ENCODE measurements at places on chromosomes 1 and 21.

- no peak for DNase-seq
Measured at GRCh38 chr1:232293361-232293760, 336.6 kb downstream of the SIPA1L2 start.

- no peak for DNase-seq
Measured at GRCh38 chr1:201773764-201774163, 55.2 kb upstream of the IPO9 start.

- DNase-seq = no peak
Measured at GRCh38 chr1:21164266-21164665, 12.4 kb downstream of the EIF4G3 start.

DNA sequence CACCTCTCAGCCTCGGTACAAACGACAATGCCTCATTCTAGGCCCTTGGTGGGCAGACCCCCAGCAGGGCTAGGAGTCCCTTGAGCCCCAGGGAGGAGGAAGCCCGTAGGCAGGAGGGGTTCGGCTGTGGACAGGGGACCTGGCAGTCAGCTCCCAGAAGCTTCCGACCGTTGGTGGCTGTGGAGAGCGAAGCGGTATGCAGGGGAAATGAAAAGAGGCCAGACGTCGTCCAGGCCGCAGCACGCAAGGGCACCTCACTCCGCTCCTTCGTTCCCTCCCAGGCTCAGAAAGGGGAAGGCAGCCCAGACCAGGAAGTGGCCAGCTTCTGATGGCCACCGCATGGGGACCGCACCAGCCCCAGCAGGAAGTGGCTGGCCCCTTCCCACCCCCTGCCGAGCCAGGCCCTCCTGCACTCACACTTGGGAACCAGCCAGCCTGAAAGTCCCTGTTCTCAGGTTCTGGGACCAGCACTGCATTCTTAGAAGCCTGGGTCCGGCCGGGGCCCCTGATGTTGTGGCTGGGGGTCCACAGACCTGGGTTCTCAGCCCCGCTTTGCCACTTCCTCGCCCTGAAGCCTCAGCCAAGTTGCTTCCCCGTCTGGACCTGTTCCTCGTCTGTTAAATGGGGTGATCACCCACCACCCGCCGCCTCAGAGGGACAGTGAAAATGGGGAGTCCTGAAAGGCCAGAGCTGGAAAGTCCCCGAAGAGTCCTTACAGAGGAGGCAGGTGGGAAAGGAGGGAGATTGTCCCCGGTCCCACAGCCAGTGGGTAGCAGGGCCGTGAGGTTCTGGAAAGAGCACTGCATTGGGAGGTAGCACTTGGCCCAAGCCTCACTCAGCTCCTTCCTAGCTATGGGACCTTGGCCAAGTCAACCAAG lies 104.0 kb upstream of the RUNX3 start:
- no peak for DNase-seq

- no peak for DNase-seq
Measured at GRCh38 chr1:234683861-234684632, 74.1 kb upstream of the IRF2BP2 start.

DNA sequence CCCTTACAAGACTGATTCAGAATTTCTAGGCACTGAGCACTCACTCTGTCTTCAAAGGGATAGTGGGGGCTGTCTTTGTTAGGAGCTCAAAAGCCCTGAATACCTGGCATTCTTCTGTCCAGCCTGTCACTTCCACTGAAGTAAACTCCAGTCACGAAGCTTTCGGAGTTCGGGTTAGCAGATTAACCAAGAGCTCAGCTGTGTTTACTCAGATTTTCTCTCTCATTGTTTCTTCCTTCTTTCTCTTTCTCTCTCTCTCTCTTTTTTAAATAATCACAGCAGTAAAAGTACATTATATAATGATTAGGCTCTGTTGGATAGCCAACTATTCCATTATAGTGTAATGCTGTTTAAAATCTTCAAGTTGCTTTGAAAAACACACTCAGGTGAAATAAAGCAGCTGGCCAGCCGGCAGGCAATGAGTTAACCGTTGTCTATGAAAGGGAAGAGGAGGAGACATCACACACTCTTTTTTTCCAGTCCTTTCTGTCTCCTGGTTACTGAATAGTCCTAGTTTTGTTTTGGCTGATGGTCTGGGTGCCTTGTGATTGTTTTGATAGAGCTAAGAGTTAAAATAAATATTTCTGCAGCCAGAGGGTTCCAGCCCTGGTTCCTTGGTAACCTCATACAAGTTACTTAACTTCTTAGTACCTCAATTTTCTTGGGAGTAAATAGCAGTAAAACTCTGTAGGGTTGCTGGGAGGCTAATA lies 89.8 kb downstream of the ADSS2 start:
- no peak for DNase-seq

DNA sequence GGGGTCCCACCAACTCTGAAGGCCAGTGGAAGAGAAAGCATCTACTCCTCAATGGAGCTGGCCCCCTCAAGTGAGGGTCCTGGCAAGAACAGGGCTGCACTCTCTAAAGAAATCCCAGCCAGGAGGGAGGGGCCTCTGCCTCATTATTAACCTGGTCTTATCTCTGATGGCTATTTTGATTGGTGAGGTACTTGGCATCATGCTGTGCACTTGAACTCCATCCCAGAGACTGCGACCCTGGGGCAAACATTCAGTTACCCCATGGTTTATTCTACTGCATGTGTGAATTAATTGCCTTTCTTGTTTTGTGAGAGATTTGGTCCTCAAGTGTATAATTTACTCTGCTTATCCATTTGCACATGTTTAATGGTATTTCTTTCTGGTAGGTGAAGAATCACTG lies 55.0 kb upstream of the ETV3 start:
- DNase-seq = no peak

GRCh38 chr1:168991667-168992475 lies 114.6 kb upstream of the ATP1B1 start:
- no peak for DNase-seq

DNA sequence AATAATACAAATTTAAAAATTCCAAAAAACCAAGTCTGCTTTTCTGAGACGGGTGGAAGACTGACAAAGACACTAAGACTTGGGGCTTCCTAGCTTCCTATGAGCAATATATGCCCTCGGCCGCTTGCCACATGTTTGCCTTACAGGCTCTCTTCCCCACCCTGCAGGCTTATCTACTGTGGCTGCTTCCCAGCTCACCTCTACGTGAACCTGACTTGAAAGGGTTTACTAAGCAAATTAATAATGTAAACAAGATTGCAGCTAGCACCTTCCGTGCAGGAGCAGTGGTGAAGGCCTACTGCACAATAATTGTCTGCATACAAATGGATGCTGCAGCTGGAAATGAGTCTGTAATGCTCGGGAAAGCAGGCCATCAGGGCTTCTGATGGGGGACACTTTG lies 152.9 kb upstream of the DAB1 start:
- no peak for DNase-seq

- DNase-seq = no peak
Measured at GRCh38 chr1:201285846-201286245, 2.5 kb downstream of the PKP1 start.

DNA sequence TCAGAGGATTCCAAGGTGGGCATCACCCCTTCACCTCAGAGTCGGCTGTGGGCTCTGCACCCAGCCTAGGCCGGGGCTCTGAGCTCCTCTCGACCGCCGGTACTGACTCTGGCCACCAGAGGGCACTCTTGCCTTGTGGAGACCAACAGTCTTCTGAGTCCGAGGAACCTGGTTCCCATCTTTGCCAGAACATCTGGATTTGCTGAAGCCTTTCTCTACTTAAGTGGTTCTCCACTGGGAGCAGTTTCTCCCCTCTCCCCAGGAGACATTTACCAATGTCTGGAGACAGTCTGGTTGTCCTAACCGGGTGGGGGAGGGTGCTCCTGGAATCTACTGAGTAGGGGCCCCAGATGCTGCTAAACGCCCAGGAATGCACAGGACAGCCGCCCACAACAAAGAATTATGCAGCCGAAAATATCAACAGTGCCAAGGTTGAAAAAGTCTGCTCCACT lies 9.4 kb downstream of the ETV3L start:
- DNase-seq = peak; percentile 78

DNA sequence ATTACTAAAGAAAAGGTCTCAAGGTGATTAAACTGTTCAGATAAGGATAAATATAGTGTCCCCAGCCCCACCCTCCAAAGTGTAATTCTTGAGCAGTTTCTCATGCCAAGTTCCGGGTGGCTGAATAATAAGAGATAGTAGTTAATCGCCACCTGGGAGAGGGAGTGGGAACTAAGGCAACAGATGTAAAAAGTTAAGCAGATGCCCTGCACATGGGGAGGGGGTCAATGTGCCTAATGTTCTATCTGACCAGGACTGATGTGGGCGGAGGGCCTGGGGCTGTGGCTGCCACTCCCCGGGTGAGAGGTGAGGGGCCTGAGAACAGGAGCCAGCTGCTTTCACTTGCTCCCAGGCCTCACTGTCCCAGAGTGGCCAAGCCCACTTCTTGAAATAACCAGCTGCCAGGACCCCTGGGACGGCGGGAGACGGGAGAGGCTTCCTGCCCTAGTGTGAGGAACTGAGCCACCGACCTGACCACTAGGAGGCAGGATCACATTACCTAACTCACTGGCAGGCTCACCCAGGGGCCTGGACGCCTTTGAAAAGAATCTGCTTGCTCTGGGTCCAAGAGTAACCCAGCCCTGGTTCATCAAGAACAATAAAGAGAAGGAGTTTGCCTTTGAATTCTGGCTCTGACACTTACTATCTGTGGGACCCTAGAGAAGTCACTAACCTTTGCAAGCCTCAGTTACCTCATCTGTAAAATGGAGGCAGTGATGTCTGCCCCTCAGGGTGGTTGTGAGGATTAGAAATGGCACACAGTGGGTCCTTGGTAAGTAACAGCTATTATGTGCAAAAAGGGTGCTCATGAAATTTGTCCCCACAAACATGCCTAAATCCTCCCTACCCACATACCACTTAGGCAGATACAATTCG lies 179.2 kb downstream of the ATG4C start:
- no peak for DNase-seq

- DNase-seq = no peak
Measured at GRCh38 chr21:16186742-16187141, 457.0 kb downstream of the USP25 start.

DNA sequence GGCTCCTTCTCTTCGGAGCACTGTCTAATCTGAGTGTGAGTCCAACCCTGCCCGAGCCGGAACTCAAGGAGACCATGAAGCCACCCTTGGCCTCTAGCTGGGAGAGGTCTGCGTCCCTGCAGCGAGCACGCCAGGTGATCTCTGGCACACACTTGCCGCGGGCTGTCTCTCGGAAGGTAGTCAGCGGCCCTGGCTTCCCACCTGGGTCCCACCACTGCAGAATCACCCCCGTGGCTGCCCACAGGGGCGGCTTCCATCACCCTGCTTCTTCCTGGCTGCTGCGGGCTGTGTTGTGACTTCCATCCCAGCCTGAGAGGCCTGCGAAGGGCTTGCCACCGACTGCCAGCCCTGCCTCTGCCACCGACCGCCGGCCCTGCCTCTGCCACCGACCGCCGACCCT lies 17.0 kb downstream of the FAAP20 start:
- DNase-seq = no peak

DNA sequence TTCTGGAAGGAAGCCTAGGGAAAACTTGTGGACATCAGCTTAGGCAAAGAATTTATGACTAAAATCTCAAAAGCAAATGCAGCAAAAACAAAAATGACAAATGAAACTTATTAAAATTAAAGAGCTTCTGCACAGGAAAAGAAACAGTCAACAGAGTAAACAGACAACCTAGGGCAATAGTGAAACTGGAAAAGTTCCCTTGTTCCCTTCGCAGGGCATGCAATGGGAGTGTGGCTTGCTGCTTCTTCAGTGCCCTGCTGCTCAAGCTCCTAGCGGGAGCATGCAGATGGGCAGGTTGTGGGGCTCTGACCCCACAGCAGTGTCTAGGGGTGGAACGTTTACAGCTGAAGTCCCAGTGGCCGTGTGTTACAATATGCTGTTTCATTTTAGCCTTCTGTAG lies 1797.4 kb downstream of the NCAM2 start:
- no peak for DNase-seq

GRCh38 chr1:223730479-223731132 lies 18.3 kb downstream of the CAPN2 start:
- DNase-seq = no peak

DNA sequence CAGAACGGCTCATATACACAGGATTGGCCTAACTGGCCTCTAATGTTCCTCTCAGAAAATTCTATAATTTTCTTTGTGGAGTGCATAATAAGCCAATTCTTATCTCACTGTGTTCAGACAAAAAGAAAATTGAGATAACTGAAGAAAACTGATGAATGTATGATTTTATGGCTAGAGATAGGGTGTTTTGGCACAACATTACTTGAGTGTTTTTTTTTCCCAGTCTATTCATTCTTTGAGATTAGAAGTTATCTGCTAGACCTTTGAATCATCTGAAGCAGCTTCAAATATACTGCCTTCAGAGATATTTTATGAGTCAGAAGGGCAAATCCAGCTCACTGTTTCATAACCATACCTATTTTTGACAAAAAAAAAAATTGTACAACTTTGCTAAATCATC lies 85.6 kb downstream of the VAV3 start:
- DNase-seq = no peak

- DNase-seq = no peak
Measured at GRCh38 chr1:154902938-154903566, 33.0 kb upstream of the KCNN3 start.

DNA sequence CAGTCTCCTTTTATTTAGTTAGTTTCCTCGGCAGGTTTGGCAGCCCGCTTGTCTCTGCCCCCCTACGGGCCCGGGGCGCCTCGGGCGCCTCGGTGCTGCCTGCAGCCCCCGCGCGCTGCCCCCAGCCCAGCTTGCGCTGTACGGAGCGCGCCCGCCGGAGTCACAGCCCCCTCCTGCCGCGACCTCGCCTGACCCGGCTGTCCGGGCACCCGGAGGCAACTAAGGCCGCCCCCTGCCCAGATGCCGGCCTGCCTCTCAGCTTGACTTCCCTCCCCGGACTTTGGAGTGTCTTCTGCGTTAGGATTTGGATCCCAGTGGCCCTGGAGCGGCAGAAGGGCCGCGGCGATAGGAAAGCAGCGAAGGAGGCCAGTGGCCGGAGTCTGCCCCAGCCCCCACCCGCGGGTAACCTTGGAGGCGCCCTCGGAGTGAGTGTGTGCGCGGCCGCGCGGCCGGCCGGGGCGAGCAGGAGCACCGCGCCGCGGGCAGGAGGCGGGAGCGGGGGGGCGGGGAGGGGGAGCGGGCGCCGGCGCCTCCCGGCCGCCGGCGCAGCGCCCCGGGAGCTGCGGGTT lies 7.6 kb downstream of the CDKN2C start:
- no peak for DNase-seq

DNA sequence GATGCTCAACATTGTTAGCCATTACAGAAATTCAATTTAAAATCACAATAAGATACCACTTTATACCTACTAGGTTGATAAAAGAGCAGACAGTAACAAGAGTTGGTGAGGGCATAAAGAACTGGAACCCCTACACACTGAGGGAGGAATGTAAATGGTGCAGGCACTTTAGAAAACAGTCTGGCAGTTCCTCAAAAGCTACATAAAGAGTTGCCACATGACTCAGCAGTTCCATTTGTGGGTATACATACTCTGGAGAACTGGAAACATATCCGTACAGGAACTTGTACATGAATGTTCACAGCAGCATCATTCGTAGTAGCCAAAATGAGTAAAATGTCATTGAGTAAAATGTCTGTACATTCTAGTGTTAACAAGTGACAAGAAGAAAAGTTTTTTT lies 17.0 kb downstream of the NSL1 start:
- DNase-seq = no peak
